ENCODE measurements at places on chromosomes 3 and 15.

- DNase-seq = no peak
These were observed 48.5 kb downstream of the PCSK6 start for GRCh38 chr15:101440846-101441590.

DNA sequence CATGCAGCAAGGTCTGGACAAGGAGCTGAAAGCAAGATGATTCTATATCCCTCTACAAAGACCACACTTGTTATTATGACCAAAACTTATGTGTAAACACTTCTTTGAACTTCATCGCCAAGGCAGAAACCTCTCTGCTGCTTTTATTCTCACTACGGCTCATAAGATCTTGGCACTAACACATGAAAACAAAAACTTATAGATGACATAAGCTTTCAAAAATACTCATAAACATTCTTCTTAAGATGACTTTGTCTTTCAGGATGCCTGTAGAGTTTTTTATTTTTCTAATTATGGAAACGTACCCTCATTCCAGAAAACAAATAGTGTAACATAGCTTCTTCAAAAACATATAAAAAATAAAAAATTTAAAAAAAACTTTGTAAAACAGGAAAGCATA is 12.5 kb upstream of the C15orf61 start:
- DNase-seq = no peak

DNA sequence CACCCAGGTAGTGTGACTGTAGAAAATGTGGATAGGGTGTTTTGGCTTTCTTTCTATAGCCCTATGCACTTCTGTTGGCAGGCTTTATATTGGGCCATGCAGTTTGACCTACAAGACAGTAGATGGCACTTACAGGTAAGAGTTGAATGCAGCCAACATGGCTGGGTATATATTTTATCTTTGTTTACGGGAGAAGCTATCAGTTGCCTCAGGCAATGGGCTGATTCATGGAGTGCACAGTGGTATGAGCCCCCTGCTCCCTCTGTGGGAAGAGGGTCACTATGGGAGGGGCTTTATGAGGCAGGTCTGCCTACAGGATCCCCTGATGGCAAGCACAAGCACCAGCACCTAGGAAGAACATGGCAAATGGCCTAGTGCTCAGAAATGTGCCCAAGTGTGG is 301.2 kb upstream of the CDIN1 start:
- no peak for DNase-seq

GRCh38 chr3:99253963-99254355 is 352.5 kb upstream of the DCBLD2 start:
- no peak for DNase-seq

DNA sequence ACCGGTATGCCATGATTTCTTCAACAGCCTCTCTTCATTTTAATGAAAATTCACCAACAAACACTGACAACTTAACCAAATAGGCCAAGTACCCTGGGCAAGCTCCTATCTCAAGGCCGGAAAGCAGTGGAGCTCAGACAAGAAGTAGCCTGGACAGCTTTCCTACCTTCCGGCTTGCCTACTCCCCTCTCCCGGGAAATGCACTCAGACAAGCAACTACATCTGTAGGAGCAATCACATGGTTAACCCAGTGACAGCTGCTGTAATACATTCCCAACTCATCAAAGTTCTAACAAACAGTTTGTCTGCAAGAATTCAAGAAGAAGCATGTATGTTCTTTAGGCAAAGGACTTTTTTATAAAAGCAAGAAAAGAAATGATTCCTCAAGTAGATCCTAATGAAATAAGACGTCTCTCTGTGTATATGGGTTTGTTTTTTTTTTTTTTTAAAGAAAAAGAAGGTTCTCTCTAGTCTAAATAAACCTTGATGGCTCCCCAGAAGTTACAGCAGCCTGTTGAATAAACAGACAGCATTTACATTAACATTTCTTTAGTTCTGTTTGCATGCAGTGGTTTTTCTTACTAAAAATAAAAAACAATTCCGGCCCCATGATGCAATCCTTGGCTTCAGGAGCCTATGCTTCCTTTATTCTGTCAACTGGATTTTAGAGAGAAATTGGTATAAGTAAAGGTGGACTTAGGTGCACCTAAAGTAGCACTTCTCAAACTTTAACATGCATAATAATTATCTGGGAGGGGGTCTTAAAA is 278.7 kb downstream of the NEK10 start:
- no peak for DNase-seq

GRCh38 chr3:38985981-38986380 is 65.8 kb downstream of the SCN11A start:
- DNase-seq = no peak

DNA sequence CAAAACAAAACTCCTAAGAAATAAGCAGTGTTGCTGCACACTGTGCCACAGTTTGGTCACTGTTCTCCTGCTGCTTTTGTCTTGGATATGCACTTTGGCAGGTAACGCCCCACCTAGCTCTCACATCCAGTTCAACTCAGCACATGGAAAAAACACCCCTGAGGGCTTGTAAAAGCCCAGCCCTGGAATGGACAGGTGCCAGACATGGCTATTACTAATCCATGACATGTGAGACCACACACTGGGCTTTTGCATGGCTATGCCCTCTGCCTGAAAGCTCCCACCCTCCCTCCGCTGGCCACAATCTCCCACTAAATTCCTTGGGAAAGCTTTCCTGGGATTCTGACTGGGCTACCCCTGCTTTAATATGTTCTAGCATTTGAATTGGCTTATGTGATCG is 24.7 kb upstream of the ZBED2 start:
- DNase-seq = no peak

GRCh38 chr3:107666853-107667252 is 144.1 kb downstream of the BBX start:
- no peak for DNase-seq

DNA sequence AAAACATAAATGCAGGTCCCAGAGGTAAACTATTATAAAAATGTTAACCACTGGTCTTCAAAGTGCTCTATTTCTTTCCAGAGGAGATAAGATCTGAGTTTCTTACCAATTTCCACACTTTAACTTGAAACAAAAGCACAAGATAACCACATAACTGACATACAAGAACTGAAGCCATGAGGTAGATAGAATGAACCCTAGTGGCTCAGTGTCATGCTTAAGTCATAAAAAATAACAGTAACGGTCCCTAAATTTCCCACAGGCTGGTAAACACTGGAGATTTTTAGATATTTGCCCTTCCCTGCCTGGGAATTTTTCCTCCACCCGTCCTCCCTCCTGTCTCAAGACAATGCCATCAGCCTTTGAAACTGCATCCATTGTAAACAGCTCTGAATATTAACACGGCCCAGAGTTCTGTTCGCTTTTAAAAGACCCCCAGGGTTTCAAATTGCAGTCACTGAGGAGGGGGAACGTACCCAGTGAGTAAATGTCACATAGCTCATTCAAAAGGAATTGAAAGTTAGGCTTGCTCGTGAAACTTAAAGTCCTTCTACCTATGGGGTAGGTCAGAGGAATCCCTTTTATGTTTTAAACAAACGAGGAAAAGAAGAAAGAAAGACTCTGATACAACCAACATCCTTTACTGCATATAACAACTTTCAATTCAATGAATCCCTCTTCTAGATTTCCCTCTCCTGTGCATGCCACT is 5.7 kb downstream of the LRIG1 start:
- no peak for DNase-seq

DNA sequence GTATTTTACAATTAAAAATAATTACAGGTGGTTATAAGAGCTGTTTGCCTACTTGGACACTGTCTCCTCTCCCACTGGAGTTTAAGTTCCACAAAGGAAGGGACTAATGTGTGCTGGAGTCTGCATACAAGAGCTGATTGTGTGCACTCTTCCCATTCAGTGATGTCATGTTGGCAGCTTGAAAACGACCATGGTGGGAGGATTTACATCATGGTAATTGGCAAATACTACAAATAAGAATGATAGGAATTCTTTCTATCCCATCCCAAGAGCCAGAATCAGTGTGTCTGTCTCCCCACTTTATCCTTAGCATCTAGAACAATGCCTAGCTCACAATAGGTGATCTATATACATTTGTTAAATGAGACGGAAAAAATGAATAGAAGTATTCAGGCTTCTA is 14.1 kb downstream of the ITGA11 start:
- no peak for DNase-seq

GRCh38 chr15:25170781-25171110 is 216.0 kb downstream of the SNRPN start:
- DNase-seq = no peak

GRCh38 chr3:46849045-46849631 is 14.1 kb downstream of the MYL3 start:
- no peak for DNase-seq

- DNase-seq = peak; percentile 47
These were observed 57.0 kb upstream of the CMTM7 start for GRCh38 chr3:32334675-32335074.

- DNase-seq = no peak
These were observed 260.5 kb downstream of the SCAPER start for GRCh38 chr15:76644646-76645045.

DNA sequence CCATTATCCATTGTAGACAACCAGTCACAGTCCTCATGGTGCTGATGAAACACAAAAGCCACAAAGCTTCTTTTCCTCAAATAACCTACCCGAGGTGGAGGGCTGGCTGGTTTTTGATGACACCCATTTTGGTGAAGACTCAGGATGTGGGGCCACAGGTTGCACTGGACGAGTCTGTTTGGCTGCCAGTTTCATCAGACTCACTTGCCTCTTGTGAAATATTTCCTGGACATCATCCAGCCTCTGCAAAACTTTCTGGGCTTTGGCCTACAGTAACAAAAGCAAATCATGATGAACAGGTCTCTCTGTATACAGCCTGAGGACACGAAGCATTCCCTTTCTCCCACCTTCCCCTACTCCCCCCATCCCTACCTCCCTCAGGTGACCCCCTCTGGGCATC is 42.2 kb downstream of the B3GNT5 start:
- DNase-seq = no peak

DNA sequence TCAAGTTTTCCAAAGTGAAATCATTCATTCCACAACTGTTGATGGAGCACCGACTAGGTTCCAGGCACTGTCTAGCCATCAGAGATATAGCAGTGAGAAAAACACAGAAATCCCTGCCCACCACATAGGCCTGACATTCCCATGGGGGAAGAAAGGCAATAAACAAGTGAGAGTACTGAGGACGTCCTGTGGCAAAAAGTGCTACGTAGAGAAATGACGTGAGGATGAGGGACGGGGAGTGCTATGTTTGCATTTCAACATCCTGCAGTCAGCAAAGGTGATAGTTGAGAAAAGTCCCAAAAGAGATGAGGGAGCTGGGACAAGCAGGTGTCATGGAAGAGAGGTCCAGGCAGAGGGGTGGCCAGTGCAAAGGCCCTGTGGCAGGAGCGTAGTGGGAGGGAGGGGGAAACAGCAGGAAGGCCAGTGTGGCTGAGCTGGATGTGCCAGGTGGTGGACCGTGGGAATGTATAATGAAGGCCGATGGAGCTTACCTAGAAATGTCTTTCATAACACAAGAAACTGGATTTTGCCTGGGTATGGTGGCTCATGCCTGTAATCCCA is 10.4 kb upstream of the FURIN start:
- no peak for DNase-seq

GRCh38 chr3:151216641-151217607 is 13.9 kb upstream of the GPR171 start:
- no peak for DNase-seq

DNA sequence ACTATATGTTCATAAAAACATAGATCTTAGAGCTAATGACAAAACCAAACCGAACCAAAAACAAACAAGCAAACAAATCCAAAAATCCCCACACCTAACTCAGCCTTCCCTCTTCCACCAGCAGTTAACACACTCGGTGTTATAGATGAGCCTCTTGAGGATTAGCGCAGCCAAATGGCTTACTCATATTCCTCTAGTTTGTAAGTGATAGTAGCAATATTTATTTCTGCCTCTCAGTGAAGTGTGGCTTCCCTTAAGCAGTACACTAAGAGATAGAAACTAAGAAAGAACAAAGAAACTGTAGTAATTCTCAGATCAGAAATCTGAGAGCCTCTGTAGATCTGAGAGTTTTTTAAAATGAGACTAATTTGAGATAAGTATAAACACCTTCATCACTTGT is 2.4 kb upstream of the NCEH1 start:
- DNase-seq = no peak

GRCh38 chr3:112364291-112364690 is 31.3 kb downstream of the CD200 start:
- DNase-seq = no peak

DNA sequence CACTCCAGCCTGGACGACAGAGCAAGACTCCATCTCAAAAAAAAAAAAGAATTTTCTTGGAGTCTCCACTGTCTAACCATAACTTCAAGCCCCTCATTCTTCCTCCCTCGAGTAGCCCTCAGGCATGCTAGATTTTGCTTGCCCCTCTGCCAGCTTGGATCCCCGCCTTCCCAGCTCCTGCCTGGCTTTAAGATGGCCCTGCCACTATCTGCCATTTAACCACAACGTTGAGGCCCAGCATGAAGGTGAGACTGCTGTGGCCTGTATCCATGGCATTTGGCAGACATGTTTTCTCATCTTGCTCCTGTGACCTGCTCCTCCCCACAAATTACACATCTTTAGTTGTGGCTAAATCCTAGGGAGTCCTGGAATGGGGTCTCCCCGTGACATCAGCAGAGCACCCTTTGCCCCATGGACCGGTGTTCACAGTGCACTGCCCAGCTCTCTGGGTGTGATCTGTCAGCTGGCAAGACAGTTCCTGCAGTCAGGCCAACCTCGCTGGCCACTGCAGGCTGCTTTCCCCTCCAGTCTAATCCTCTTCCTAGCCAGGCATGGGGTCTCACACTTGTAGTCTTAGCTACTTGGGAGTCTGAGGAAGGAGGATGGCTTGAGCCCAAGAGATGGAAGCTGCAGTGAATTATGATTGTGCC is 10.4 kb downstream of the VPS18 start:
- DNase-seq = no peak

DNA sequence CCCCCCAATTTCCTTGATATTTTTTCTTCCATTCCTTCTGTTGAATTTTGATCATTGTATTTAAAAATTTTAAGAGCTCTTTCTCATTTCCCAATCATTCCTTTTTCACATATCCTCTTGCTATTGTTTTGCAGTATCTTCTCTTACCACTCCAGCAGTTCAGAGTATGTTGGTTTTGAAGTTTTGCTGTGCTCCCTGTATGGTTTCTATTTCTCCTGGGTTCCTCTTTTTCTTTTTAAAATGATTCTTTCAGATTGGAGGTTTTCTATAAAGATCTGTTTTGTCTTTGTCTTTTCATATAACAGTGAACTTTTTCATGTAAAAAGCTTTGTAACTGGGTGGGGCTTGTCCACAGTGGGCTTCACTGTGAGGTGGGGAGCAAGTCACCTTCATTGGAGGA is 12.8 kb downstream of the USP3 start:
- no peak for DNase-seq

DNA sequence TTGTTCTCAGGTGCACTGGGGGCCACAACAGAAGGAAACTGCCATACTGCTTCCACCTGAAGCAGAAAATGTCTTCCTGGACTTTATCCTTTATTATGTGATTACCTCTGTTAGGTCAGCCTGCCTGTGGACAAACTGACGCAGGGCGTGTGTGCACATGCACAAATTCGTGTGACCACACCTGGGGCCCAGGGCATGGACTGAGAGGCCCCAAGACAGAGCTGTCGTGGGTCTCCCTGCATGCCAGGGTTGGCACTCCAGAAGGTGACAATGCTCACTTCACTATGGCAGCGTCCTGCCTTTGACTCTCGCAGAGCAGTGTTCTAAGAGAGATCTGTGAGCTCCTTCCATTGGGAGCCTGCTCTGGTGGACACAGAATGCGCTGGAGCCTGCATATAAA is 34.5 kb downstream of the CCDC12 start:
- DNase-seq = no peak

GRCh38 chr3:15120986-15121385 is 22.0 kb upstream of the RBSN start:
- no peak for DNase-seq
